Lower lobe of right lung (tissue), 2 donors: ENCODE measurements at places on chromosomes 16 and 17. TPM values are rescaled to one million over a fixed set of nuclear protein-coding genes. Genes with fewer than 3 reads are reported as not detected.

ZSCAN10 gene
- total RNA-seq = not detected

CLEC10A gene
- 7.7 TPM for total RNA-seq

GPR139 gene
- not detected for total RNA-seq

CES5A gene
- total RNA-seq = not detected

SPATA32 gene
- not detected for total RNA-seq

KRT36 gene
- not detected for total RNA-seq

ALOX12B gene
- not detected for total RNA-seq

TSNAXIP1 gene
- total RNA-seq = 3.5 TPM

FBXW10 gene
- total RNA-seq = 0.27 TPM

DNAAF8 gene
- total RNA-seq = 3.4 TPM

PRSS8 gene
- 75.4 TPM for total RNA-seq

PYDC1 gene
- total RNA-seq = not detected

HCRT gene
- not detected for total RNA-seq
